Endothelial cell (in vitro differentiated cells): ENCODE measurements at places on chromosomes 4 and X.

DNA sequence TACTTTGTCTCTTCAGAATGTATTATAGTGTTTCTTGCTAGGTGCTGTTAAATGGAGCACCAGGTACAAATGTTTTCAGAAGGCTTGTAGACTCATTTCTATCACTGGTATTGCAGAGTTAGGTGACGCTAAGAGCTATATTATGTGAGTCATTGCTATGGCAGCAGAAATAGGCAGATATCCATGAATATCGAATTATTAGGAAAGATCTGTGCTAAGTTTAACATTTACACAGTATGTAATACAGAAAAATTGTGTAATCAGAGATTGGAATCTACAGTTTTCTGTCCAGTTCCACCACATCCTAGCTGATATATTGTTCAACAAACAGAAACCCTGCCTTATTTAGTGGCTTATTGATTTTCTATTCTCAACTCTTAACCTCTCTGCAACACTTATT, 1025.5 kb downstream of the STIM2 start:
- no peak for DNase-seq

- no peak for DNase-seq
Measured at GRCh38 chr4:67809502-67809901, 55.3 kb upstream of the GNRHR start.

DNA sequence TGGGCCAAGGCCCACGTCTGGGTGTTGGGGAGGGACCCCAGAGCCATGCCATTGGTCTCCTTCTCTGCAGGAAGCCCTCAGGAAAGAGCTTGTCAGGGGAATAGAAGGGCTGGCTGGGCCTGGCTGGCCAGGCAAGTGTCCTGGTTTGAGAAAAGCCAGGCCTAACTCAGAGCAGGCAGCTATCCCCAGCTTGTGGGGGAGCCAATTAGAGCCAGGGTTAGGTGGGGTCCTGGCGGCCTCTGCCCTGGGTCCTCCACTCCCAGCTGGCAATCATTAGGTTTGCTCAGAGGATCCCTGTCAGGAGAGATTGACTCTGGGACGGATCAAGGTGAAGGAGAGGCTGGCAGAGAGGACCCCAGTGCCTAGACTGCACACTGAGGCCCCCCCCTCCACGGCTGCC, 64.8 kb downstream of the PJA1 start:
- DNase-seq, result no peak

GRCh38 chr4:8331575-8331955, 62.0 kb downstream of the HTRA3 start:
- DNase-seq, result no peak

- DNase-seq, result no peak
Measured at GRCh38 chrX:11887175-11887574, 129.1 kb downstream of the MSL3 start.

GRCh38 chr4:48914311-48914710, 7.7 kb upstream of the OCIAD2 start:
- DNase-seq, result no peak

GRCh38 chr4:151563194-151563593, 154.2 kb downstream of the FHIP1A start:
- DNase-seq, result no peak

- DNase-seq, result no peak
Measured at GRCh38 chr4:85522277-85522676, 47.3 kb downstream of the ARHGAP24 start.

DNA sequence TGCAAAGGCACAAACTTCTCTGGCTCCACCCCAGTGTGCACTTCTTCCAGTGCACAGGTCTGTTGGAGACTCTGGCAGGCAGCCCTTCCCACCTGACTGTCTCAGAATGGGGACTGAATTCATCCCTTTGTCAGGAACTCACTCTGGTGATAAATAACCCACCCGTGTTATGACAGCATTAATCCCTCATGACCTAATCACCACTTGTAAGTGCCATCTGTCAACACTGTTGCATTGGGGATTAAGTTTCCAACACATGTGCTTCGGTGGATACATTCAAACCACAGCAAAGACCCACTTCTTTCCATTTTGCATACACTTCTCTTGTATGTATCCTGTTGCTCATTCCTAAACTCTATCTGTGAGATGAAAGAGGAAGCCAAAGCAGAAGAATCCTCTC, 1002.9 kb upstream of the IGFBP7 start:
- DNase-seq, result no peak

DNA sequence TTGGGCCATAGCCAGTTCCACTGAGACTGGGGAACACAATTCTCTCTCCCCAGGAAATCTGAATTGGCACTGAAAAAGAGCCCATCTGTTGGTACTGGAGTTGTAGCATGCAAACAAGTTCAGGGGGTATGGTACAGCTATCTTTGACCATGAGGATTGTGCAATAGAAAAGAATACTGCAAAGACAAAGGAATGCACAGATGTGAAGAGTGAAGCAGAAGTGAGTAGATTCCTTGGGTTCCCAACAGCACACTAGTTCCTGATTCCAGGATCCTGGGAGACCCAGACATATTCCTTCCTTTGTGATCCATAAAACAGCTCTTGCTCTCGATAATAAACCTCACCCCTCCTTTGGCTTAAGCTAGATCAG, 43.3 kb upstream of the CTAG2 start:
- no peak for DNase-seq

DNA sequence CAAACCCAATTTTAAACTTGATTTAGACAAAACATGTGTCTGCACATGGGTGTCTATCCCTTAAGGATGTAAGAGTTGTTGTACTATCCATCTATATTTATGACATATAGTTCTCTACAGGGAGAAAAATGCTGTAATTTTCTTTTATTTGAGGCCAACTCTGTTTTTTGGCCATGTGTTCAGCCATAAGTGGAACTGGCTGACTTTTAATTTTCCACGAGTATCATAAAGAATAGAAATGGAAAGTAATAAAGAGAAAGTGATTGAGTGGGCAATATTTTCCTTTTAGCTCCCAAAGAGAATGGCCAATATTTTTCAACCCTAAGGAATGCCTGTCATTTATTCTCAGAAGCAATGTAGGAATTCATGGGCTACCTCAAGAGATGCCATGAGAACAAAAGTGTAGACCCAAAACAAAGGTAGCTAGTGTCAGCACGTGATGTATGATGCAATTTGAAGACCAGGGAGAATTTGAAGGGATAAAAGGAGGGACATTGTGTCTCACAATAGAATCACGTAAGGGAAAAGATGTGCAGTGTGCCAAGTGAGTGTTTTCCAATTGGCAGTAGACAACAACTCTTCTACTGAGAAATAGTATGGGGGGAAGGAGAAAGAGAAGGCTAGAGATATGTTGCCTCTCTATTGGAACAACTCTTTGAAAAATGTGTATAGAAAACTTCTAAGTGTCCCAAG, 27.8 kb upstream of the MXRA5 start:
- no peak for DNase-seq

DNA sequence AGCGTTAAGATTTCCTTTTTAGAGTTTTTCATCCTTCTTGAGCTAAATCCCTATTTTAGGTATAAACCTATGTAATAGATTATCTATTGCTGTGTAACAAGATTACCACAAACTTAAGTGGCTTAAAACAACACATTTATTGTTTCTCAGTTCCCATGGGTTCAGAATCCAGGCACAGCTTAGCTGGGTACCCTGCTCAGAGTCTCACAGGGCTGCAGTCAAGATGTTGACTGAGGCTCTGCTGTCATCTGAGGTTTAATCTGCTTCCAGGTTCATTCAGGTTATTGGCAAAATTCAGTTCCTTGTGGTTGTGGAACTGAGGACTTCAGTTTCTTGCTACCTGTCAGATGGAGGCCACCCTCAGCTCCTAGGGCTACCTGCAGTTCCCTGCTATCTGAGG, 60.9 kb downstream of the GK start:
- no peak for DNase-seq

- peak; percentile 86 for DNase-seq
Measured at GRCh38 chrX:154534526-154535322, 11.9 kb downstream of the G6PD start.

GRCh38 chr4:189497996-189498395, 442.7 kb upstream of the FRG1 start:
- no peak for DNase-seq

GRCh38 chr4:162126729-162127128, 37.1 kb downstream of the FSTL5 start:
- DNase-seq, result no peak

DNA sequence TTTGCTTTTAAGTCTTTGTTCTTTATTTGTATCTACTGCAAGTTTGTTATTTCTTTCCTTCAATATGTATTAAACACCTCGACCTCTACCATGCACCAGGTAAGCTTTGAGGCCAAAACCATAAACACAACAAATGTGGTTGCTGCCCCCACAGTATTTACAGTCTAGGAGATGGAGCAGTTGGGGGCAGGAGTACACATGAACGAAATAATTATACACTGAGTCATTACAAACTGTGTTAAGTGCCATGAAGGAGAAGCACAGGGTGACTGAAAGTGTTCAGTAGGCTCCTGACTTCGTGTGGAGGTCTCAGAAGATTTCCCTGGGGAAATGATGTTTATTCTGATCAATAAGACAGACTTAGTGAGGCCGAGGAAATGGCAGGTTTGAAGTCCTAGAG, 30.3 kb downstream of the SLC25A43 start:
- no peak for DNase-seq

GRCh38 chr4:37890801-37891259, at the start of gene TBC1D1:
TSS of gene TBC1D1 (plus strand) at chr4:37891084. CDS start at chr4:37902096, 11,012 bp downstream.
- DNase-seq, result peak; percentile 13

DNA sequence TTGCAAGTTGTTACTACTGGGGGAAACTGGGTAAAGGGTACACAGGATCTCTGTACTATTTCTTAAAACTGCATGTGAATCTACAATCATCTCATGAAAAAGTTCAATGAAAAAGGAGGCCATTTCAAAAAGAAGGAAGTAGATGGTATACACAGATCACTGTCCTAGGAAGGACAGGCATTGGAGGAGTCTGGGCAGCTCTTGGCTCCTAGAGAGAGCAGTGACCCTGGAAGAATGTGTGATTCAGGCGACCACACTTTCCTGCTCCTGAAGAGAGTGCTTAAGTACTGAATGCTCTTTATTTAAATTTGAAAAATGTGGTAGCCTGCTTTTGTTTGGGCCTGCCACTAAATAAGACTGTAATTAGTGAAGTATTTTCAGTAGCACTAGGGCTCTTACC, 318.1 kb upstream of the CASK start:
- no peak for DNase-seq

DNA sequence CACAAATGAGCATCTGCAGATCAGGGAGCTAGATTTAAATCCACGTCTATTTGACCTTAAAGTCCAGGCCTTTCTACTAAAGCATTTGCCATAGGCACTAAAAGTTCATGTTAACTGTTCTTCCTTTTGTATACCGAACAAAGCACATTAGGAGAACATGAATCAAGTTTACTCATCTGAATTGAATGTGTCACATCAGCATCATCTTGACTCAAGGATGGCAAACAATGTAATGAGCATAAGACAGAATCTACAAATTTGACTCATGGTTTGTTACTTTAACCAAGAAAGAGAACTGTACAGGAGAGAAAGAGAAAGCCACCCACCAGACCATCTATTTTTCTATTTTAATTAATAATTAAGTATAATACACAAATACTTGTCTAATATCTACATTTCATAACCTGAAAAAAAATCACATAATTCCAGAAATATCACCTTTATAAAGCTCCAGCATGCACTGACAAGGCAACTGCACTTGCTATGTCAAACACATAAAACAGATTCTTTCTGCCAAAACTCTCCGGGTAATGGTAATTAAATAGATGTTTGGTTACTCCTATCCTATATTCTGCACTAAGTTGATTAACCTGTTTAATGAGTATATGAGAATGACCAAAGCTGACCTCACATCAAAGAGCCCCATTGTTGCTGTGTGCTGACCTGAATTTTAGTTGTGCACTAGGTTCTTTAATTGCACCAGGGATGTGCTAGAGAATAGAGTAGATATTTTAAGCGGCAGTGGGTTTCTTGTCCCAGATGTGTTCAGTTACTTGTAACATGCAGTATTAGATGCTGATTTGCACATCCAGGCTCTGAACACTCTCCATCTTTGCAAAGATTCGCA, 42.5 kb upstream of the LEF1 start:
- DNase-seq, result no peak

- DNase-seq, result no peak
Measured at GRCh38 chr4:71074452-71075299, 81.2 kb downstream of the DCK start.

DNA sequence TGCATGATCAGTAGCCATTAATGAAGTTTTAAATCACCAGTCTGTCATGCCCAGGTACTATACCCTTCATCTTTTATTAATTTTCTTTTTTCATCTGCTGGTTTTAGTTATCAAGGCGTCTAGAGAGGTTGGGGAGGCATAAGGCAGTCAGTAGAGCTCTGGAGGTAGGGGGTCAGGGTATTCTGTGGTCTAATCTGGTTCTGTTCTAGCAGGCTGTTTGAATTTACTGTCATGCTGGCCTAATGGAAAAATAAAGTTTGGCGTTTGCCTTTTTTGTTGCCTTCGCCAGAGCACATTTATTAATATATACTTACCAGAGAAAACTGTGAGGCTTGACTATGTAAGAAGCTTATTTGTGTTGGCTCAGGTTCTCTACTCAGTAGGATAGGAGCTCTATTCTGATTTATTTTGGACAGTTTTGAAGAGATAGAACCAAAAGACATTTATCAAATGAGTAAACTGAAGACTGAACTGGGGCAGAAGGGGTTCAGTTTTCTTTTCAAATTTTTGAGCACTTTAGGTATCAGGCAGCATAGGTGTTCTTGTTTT, 46.9 kb downstream of the TMEM131L start:
- no peak for DNase-seq

- DNase-seq, result no peak
Measured at GRCh38 chr4:153241970-153242838, 38.0 kb downstream of the TRIM2 start.

DNA sequence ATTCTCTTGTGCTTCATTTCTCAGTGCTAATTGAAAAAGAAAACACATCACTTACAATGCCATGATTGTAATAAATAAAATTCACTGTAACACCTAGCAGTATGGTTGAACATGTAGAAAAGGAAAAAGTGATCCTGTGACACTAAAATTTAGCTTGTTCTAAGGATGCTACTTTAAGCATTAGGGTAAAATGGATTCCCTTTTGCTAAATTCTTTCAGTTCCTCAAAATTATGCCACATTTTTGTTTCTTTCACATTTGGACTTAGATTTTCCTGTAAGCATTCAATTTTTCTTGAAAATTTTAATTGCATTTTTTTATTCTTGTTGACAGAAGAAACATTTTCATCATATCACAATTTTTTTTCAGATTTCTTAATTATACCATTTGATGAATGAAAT, 19.4 kb downstream of the TET2 start:
- DNase-seq, result no peak
